ENCODE measurements at places on chromosomes 5 and 9. TPM values are rescaled to one million over a fixed set of nuclear protein-coding genes. Genes with fewer than 3 reads are reported as not detected.
A peak's percentile ranks its signal among the peaks of the same experiment; 100 is the strongest.

- DNase-seq: no peak
Observed at GRCh38 chr9:88390371-88390990, 2.2 kb downstream of the SPIN1 start.

GRCh38 chr5:168992687-168993086 lies 308.3 kb downstream of the SLIT3 start:
- DNase-seq: peak; percentile 21

DNA sequence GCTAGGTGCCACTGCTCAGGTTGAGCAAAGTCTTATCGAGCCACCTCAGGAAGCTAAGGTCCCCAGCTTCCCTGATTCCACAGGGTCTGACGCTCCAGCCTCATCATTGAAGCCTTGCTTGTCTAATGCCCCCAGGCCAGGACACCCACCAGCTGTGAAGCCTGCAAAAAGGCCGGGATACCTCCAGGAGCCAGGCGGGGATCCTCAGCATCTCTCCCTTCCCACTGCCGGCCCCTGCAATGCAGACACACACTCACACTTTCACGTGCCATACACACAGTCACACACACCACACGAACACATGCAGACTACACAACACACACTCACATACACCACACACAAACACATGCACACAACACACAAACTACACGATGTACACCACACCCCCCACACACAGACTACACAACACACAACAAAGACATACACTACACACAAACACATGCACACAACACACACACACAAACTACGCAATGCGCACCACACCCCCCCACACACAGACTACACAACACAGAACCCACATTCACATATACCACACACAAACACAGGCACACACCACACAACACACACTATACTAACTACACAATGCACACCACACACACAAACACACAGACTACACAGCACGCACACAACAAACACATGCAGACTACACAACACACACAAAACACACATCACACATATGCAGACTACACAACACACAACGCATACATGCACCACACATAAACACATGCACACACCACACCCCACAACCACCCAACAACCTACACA lies 17.8 kb upstream of the S1PR3 start:
- DNase-seq: no peak

DNA sequence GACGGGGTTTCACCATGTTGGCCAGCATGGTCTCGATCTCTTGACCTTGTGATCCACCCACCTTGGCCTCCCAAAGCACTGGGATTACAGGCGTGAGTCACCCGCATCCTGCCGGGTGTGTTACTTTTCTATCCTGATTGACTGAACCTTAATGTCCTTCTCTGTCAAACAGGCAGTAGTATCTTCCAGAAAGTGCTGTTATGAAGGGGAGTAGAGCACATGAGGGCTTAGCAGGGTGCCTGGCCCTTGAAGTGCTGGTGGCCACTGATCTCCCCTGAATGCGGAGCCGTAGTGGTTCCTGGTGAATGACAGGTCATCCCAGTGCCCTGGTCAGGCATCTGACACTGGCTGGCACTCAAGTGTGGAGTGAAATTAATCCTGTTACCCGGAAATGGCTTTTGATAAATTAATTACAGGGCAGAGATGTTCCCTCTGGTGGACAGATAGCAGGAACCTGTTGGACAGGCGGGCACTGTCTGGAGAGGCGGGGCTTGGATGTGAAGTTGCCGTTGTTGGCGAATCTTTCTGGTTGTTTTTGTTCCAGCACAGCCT lies 28.4 kb downstream of the PRRC2B start:
- no peak for DNase-seq

DNA sequence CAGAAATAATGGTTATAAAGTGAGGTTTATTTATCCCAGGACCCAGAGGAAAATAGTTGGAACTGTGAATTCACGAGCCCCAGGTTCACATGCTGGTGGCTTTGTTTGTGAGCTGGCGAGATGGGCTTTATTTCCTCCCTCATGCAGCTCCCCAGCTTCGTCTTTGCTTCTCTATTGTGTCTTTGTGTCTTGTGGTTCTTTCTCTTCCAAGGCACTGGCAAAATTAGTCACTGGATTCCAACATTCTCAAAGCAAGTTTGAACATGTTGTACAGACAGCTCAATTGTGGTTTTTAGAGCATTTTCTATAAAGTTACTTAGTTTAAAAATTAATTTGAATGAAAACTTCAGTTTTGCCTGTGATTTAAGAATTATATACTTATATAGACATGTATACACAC lies 7.2 kb downstream of the NDUFS6 start:
- DNase-seq: no peak

DNA sequence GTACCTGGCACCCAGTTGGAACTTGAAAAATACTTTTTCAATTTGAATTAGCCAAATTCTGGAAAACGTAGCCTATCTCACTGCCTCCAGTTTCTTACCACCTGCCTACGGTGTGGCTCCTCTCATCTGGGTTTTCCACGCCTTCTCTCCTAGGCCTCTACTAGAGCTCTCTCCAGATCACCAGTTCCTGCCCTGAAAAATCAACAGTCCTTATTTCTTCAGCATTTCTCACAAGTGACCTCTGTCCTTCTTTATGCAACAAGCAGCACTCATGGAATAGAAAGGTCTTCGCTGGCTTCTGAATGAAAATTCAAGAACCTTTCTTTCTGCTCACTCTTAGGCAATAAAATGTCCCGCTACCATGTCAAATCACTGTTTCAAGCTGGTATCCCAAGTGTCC lies 64.8 kb downstream of the PIP5K1B start:
- no peak for DNase-seq

DNA sequence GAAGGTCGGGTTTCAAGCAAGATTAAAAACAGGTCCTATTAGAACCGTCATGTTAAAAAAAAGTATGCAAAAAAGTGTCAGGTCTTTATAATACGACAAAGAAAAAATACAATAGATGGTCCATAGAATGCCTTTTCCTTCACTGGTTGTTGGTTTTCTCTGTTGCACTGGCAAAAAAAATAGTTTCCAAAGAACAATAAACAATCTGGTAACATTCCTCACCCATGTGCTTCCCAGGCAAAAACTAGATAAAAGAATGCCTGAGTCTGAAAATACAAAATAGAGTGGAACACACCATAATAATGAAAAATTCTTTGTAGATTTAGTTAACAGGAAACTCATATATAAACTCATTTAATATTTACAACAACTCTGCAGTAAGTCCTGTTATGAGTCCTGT lies 590.0 kb upstream of the DMAC1 start:
- no peak for DNase-seq

- peak; percentile 44 for DNase-seq
Observed at GRCh38 chr9:22446589-22446949, at the start of gene DMRTA1. TSS of gene DMRTA1 (plus strand) at chr9:22446824. CDS start at chr9:22447066, 242 bp downstream.

DNA sequence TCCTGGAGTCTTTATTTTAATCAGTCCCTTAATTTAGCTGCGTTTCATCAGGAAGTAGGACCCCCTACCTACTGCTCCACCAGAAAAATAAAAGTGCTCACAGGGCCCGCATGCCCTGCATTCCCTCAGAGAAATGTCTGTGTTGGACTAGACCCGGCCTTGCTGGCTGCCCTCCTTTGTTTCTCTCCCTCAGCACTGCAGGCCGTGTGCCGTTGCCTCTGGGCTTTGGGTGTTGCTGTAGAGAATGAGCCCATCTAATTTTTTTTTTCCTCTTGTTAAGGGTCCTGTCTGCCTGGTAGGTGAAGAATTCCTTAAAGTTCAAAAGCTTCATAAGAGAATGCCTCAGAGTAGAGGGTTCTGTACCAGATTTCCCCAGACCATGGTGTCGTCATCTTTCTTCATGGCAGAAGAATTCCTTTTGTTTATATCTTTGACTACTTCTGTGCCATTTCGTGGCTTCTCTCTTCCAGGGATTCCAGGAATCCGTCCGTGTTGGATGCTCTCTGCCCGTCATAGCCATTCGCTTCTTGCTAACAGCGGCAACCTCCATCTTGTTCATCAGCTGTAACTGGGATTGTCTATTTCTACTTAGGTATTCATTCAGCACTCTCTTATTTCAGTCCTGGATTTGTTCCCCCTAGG lies 49.8 kb upstream of the ANGPTL2 start:
- no peak for DNase-seq

- no peak for DNase-seq
Observed at GRCh38 chr5:160462167-160462566, 40.5 kb downstream of the PTTG1 start.

DNA sequence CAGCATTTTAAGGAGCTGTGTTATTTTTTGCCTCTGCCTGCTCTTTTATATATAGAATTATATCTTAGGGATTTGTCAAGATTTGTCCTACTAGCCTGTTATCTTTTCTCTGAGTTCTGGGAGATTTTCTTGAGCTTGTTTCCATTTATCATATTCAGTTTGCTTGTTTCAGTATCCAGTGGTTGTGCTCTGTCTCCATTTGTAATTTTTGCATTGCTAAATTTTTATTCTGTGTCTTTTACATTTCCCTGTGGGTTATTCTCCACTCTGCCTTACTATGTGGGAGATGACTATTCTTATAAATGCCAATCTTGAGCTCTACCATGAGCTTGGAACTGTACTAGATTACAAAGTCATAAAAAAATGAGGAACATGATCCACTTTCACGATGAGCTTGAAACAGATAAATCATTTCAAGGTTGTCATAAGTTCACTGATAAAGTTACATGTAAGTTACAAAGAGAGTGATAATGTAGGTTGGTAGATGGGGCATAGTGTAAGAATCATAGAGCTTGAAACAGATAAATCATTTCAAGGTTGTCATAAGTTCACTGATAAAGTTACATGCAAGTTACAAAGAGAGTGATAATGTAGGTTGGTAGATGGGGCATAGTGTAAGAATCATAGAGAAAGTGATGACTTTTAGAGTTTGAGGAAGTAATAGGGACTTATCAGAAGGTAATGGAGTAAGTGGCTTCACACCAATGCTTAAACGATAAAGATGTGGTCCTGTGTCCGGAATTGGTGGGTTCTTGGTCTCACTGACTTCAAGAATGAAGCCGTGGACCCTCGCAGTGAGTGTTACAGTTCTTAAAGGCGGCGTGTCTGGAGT lies 287.3 kb downstream of the ADGRV1 start:
- no peak for DNase-seq

GRCh38 chr5:35246411-35246810 lies 16.1 kb upstream of the PRLR start:
- peak; percentile 59 for DNase-seq

- no peak for DNase-seq
Observed at GRCh38 chr5:1529498-1529897, 5.7 kb upstream of the LPCAT1 start.

GRCh38 chr5:76372323-76373054 lies 30.6 kb upstream of the IQGAP2 start:
- DNase-seq: peak; percentile 82

- no peak for DNase-seq
Observed at GRCh38 chr5:123089914-123090660, 1.0 kb downstream of the PRDM6 start.

DNA sequence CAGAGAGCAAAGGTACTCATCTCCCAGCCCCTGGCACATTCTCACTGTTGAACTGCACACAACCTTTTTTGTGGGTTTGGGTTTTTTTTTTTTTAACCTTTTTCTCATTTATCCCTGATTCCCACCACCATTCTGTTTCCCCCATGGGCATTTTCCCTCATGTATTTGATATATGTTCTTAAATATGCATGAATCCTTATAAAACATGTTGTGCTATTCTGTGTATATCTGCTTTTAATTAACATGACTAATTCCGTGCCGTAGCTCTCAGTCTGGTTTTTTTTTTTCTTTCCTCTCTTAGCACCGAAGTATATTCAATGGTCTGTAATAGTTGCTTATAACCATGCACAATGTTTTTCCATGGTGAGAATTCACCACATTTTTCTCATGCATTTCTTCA lies 204.5 kb downstream of the RGS3 start:
- DNase-seq: no peak

DNA sequence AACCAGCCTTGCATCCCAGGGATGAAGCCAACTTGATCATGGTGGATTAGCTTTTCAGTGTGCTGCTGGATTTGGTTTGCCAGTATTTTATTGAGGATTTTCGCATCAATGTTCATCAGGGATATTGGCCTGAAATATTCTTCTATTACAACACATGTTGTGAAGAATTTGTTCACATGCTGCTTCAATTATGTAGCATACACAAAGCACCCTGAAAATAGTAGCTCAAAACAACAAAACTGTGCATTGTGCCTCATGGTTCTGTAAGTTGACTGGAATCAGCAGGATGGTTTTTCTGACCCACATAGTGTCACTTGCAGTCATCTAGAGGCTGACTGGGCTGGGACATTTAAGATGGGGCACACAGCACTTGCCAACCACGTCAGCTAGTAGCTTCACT lies 193.9 kb downstream of the SYK start:
- DNase-seq: no peak

DNA sequence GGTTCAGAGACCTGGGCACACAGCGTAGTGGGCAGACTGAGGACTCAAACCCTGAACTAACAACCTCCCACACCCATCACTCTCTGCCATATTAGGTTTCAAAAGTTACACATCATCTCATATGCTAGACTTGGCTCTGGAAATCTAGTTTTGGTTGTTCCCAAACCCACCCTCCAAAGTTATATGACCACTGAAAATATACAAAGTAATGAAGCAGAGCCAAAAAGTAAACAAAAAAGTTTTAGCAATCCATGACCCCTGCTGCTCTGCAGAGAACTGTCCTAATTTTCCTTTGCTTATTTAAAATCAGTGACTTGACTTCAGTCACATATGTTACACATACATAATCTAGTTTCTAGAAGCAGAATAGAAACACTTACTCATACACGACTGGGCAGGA lies 155.6 kb upstream of the TAS2R1 start:
- peak; percentile 33 for DNase-seq

GRCh38 chr9:136061405-136061804 lies 33.7 kb downstream of the NACC2 start:
- no peak for DNase-seq

CCL27 gene
- not detected for total RNA-seq

PCDHGB2 gene
- 1.9 TPM for total RNA-seq

ADAMTS6 gene
- total RNA-seq: 1.7 TPM

LCNL1 gene
- not detected for total RNA-seq

PCDHGA1 gene
- total RNA-seq: 0.51 TPM

GABBR2 gene
- 0.91 TPM for total RNA-seq

ZNF367 gene
- total RNA-seq: 9.9 TPM

ENHO gene
- 1.9 TPM for total RNA-seq

CA9 gene
- total RNA-seq: 1.3 TPM

FOXD4L5 gene
- total RNA-seq: not detected

TAF9 gene
- total RNA-seq: 164 TPM
